ENCODE measurements at places on chromosomes 11 and 22. TPM values are rescaled to one million over a fixed set of nuclear protein-coding genes. Genes with fewer than 3 reads are reported as not detected.

DNA sequence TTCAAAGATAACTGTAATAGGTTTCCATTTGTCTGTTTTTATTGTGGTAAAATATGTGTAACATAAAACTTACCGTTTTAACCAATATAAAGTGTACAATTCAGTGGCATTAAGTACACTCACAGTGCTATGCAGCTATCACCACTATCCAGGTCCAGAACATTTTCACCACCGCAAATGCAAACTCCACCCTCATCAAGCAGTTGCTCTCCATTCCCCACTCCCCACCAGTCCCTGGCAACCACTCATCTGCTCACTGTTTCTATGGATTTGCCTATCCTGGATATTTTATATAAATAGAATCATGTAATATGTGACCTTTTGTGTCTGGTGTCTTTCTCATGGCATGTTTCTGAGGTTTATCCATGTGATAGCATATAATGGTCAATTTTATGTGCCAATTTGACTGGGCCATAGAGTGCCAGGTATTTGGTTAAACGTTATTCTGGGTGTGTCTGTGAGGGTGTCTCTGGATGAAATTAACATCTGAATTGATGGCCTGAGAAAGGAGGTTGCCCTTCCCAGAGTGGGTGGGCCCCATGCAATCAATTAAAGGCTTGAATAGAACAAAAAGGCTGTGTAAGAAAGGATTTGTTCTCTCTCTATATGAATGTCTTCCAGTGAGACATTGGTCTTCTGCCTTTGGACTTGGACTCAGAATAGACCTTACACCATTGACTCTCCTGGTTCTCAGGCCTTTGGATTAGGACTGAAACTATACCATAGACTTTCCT is 17.2 kb upstream of the SMCO4 start:
- no peak for DNase-seq

GRCh38 chr11:3982431-3982830 is 112.2 kb upstream of the RRM1 start:
- DNase-seq: no peak

DNA sequence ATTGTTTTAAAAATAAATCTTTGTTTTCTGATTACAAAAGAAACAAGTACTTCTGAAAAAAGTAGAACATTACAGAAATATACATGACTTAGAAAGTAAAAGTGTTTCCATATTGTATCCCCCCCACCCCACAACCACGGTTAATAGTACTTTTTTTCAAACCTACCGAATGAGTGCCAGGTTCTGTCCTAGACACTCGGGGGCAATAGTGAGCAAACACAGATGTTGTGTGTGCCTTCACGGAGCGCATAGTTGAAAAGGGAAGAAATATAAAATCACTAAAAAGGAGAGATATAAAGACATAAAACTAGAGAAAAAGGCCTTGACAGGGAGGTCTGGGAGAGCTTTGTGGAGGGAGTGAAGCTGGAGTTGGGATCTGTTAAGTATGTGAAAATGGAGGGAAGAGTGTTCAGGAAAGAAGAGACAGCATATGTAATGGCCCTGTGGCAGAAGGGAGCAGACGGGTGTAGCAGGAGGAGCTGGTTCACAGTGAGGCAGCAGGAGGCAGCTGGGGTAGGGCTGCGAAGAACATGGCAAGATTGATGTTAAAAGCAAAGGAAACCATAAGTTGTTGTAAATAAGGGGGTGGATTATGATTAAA is 42.1 kb upstream of the ALX4 start:
- no peak for DNase-seq

DNA sequence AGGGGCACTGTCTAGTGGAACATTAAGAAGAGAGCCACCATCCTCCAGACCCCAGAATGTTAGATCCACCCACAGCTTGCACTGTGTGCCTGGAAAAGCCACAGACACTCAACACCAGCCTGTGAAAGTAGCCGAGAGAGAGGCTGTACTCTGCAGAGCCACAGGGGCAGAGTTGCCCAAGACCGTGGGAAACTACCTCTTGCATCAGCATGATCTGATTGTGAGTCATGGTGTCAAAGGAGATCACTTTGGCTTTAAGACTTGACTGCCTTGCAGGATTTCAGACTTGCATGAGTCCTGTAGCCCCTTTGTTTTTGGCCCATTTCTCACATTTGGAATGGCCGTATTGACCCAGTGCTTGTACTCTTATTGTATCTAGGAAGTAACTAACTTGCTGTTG is 115.9 kb upstream of the CCDC179 start:
- no peak for DNase-seq

GRCh38 chr22:48506506-48507145 is 1321.0 kb downstream of the BRD1 start:
- DNase-seq: no peak

DNA sequence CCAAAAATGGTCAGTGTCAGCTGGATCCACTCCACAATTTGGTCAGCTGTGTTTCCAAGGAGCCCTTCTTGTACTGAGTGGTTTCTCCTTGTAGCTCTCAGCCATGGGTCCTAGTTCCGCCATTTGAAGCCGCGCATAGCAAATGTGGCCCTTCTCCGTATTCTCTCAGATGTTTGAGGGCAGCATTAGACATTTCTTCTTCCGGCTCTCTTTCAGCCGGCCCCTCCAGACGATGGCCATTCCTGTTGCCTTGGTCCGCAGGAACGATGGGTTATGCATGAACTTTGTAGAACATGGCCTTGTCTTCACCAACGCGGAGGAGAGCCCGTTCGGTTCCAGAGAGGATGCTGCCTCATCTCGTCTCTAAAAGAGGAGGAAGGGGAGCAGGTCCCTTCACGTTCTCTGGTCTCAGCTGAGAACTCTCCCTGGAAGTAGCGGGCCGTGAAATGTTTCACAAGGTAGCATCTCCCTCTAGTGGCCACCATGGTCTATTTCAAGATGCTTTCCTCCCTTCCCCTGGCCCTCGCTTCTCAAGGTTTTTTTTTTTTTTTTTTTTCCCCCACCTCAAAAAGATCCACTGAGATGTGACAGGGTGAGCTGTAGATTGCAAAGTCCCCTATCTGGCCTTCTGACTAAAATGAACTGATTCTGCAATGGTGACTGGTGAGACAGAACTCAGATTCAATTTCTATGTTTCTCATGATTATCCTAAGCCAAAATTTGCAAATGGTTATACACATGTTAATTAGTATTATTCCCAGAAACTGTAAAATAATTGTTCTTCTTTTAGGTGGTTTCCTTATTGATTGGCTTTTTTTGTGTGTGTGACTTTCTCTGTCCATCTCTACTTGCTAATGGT is 19.8 kb upstream of the PLET1 start:
- DNase-seq: peak; percentile 78

DNA sequence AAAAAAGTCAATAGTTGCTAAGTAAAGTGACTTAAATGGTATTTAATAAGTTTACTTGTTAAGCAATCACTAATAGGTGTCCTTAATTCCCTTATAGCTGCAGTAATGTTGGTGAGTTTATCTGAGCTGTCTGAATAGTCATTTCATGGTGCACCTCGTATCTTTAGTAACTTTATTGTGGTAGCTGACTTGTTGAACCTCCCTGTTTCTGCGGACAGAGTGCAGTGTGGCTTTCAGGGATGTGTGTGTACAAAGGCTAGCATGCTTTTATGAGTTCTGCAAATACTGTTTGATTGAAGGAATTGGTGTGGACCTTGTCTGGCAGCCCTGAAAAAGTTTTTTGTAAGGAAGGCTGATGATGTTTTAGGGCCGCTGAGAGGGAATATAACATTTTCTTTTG is 2.6 kb downstream of the ZNRF3 start:
- DNase-seq: no peak

GRCh38 chr11:57903441-57904123 is 120.1 kb upstream of the OR9Q1 start:
- DNase-seq: no peak

GRCh38 chr11:128874427-128874826 is 7.3 kb upstream of the KCNJ1 start:
- DNase-seq: no peak

DNA sequence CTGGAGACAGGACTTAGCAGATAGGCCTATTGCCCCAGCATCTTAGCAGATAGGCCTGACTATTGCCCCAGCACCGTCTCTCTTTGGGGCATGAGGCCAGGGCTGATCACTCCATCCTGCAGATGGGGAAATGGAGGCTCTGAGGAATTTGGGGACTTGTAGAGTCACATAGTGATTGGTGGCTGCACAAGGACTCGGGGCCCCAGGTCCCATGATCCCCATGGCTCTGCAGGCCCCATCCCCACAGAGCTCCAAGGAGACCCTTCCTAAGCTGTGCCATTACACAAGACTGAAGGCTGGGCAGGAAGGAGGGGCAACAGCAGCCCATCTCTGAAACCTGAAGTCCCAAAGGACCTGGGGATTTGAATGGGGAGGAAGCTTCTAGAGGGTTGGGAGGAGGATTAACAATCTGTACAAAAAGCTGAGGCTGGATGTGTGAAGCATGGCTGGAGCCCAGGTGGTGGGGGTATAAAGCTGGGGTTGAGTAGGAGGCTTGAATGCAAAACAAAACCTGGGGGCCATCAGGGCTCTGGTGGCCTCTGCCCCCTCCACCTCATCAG is 1.6 kb downstream of the ARAP1 start:
- DNase-seq: no peak

DNA sequence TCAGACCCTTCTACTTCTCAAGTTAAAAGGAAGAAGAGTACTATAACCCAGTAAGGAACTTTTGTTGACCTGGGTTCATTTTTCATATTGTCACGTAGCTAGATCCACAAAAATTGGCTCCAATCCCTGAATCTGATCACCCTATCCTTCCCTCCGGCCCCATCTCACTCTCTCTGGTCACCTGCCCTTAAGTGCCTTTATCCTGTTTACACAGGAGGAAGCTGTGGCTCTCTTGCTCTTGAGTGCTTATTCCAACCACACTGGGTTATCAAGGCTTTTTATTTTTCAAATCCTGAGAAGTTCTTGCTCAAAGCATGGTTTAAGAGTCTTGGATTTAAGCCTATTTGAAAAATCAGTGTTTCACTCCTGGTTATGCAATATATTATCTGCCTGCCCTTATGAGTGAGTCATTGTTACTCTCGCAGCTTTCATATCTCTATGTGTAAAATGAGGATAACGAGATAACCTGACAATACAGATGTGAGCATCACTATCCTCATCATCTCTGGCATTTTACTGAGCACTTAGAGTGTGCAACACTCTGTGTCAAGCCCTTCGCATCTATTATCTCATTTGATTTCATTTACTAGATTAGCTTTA is 293.9 kb downstream of the GUCY1A2 start:
- DNase-seq: no peak

The OR8G5 gene
- not detected for total RNA-seq

The INTS4 gene
- total RNA-seq: 81.6 TPM

The C22orf42 gene
- total RNA-seq: not detected
